ENCODE measurements at places on chromosomes 12 and 14. TPM values are rescaled to one million over a fixed set of nuclear protein-coding genes. Genes with fewer than 3 reads are reported as not detected.

KRT2 gene
- not detected for total RNA-seq

DNA sequence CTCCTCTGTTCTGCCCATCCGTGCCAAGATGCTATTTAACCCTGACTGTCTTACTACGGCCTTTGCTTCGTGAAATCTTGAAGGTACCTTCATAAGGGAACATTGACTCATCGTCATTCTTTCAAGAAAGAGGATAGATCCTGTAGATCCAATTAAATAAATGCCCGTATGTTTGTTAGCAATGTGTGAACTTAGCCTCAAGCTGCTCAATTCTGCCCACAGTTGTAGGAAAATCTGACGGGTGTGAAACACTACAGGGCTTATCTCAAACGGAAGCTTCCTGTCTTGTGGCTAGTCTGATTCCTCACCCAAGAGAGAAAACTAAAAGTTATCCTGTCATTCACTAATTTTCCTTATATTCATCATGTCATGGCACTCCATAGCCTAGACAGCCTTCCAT, 168.0 kb upstream of the TBX3 start:
- H3K36me3 ChIP-seq, result no peaks in the 10 kb centered on the region
- no peak for DNase-seq
- H3K4me1 ChIP-seq, result no peaks in the 10 kb centered on the region
- H3K27me3 ChIP-seq, result no peaks in the 10 kb centered on the region

- H3K36me3 ChIP-seq, result no peaks in the 10 kb centered on the region
- H3K4me3 ChIP-seq, result no peak overlapping the region
- H3K27ac ChIP-seq, result no peak overlapping the region
- no peak for DNase-seq
- H3K27me3 ChIP-seq, result peaks cover 8% of the 10 kb centered on the region
Observed at GRCh38 chr14:92417759-92418158, 94.8 kb downstream of the SLC24A4 start.

UTP20 gene
- 12.3 TPM for total RNA-seq

- H3K4me1 ChIP-seq, result peaks cover 38% of the 10 kb centered on the region
- H3K27me3 ChIP-seq, result peaks cover 4% of the 10 kb centered on the region
- no peaks in the 10 kb centered on the region for H3K36me3 ChIP-seq
- no peak overlapping the region for H3K27ac ChIP-seq
- no peak overlapping the region for H3K4me3 ChIP-seq
Observed at GRCh38 chr12:27236498-27236897, 7.6 kb upstream of the STK38L start.

GRCh38 chr12:6828781-6829535, 751 bp downstream of the P3H3 start:
- DNase-seq, result peak; percentile 56
- H3K36me3 ChIP-seq, result no peaks in the 10 kb centered on the region
- H3K4me1 ChIP-seq, result peaks cover 28% of the 10 kb centered on the region
- H3K27me3 ChIP-seq, result peaks cover 58% of the 10 kb centered on the region

GPR84 gene
- total RNA-seq, result 16.0 TPM

CLEC2A gene
- not detected for total RNA-seq

PAPLN gene
- total RNA-seq, result 0.58 TPM

GRCh38 chr12:62248873-62249272, 11.3 kb upstream of the USP15 start:
- H3K4me1 ChIP-seq, result peaks cover 29% of the 10 kb centered on the region
- DNase-seq, result no peak
- no peak overlapping the region for H3K27ac ChIP-seq
- peaks cover 2% of the 10 kb centered on the region for H3K36me3 ChIP-seq

DENR gene
- 72.2 TPM for total RNA-seq

DNA sequence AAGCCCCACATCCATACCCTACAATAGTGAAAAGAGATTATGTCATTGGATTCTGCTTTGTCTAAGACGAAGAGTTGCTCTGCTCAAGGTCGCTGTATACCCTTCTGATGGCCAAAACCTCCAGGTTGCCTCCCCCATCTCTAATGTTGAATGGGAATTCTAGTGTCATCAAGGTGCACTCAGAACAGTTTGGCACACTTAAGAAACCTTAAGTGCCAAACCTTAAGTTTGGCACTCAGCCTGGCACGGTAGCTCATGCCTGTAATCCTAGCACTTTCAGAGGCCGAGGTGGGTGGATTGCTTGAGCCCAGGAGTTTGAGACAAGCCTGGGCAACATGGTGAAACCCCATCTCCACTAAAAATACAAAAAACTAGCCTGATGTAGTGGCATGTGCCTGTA, 1245.6 kb upstream of the SEL1L start:
- no peaks in the 10 kb centered on the region for H3K36me3 ChIP-seq
- no peak overlapping the region for H3K27ac ChIP-seq
- no peaks in the 10 kb centered on the region for H3K4me1 ChIP-seq
- H3K4me3 ChIP-seq, result no peak overlapping the region

- H3K27ac ChIP-seq, result no peak overlapping the region
- H3K36me3 ChIP-seq, result peaks cover 18% of the 10 kb centered on the region
- no peaks in the 10 kb centered on the region for H3K27me3 ChIP-seq
Observed at GRCh38 chr14:91277546-91278382, 33.3 kb upstream of the GPR68 start.

DNA sequence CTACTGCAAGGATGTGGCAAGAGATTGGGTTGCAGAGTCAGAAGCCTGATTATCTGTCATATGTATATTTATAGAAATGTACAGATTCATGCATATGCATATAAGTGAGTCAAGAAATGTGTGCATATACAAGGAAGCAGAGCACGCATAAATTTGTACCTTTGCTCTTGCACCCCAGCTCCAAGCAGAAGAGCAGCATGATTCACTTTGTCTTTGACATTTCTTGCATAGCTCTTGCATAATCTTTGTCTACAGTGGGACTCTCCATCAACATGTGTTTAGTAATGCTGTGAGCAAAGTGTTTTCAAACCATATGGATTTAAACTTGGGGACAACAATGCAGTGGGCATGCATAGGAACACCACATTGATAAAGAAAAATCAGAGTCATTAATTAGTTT, 330.7 kb upstream of the DCN start:
- H3K4me1 ChIP-seq, result no peaks in the 10 kb centered on the region
- H3K4me3 ChIP-seq, result no peak overlapping the region
- no peaks in the 10 kb centered on the region for H3K36me3 ChIP-seq
- peaks cover 8% of the 10 kb centered on the region for H3K27me3 ChIP-seq
- DNase-seq, result no peak

DNA sequence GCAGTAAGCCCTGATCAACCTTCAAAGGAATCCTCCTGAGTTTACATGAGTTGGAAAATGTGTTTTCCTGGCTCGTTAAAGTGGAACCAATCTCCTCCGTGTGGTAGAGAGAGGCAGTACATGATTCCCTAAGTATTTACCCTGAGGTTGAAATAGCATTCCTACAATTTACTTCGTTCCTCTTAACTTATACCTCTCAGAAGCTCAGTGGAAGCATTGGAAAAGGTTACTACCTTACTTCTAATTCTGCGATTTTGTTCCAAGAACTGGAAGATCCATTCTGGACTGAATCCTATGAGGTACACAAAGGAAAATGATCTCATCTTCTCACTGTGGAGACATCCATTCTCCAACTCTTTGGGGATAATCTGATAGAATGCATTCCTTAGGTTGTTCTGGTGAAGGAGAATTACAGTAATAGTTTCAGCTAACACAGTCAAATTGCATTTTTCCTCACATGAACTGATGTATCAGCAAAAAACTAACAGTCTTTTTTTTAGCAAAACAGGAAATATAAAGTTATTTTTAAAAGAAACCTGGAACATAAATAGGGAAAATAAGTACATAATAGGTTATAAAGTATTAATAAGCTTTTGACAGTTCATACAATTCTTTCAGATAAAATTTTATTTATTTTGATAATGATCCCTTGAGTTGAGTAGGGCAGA, 475.6 kb downstream of the PDZRN4 start:
- H3K4me1 ChIP-seq, result no peaks in the 10 kb centered on the region
- H3K27ac ChIP-seq, result no peak overlapping the region
- no peaks in the 10 kb centered on the region for H3K27me3 ChIP-seq
- no peaks in the 10 kb centered on the region for H3K36me3 ChIP-seq
- no peak for DNase-seq
- no peak overlapping the region for H3K4me3 ChIP-seq

KRT3 gene
- not detected for total RNA-seq

DNA sequence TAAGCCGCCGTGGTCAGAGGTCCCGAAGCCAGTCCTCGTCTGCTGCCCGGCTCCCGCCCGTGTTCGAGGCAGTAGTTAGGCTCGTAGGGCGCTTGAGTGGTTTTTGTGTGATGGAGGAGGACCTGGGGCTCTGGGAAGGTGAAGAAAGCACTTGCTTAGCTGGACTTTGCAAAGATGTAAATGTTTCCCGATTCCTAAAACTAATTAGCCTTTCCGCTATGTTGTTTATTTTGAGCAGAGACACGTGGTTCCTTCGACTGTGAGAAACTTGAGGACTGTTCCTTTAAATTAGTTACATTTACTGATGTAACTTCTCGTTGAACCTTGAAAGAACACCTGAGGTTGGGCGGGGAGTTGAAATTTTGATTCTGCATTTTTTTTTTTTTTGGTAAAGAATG, 33.9 kb downstream of the MIA2 start:
- peak overlapping the region; percentile 99 for H3K27ac ChIP-seq
- DNase-seq, result peak; percentile 35

- H3K27ac ChIP-seq, result no peak overlapping the region
- peaks cover 8% of the 10 kb centered on the region for H3K4me1 ChIP-seq
- no peak overlapping the region for H3K4me3 ChIP-seq
- DNase-seq, result no peak
- no peaks in the 10 kb centered on the region for H3K36me3 ChIP-seq
Observed at GRCh38 chr12:63849106-63849620, 4.7 kb downstream of the SRGAP1 start.

DNA sequence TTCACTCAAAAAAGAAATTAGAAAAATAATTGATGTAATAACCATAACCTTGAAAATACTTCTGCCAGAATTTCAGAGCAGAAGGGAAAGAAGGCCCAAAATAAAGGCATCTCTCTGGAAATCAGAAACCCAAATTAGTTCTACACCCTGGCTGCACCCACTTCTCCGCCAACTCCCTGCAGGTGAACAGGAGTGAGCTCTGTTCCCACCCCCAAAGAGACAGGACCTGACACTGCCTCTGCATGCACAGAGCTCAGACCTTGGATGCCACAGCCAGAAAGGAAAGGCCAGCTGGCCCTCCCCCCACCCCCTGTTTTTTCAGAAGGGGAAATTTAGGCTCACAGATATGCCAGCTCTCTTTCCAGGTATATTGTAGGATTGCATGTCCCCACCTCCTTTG, 228.2 kb downstream of the BCL11B start:
- H3K4me1 ChIP-seq, result peaks cover 7% of the 10 kb centered on the region
- H3K36me3 ChIP-seq, result peaks cover 2% of the 10 kb centered on the region
- no peak overlapping the region for H3K27ac ChIP-seq
- H3K4me3 ChIP-seq, result no peak overlapping the region
- H3K27me3 ChIP-seq, result no peaks in the 10 kb centered on the region

DNA sequence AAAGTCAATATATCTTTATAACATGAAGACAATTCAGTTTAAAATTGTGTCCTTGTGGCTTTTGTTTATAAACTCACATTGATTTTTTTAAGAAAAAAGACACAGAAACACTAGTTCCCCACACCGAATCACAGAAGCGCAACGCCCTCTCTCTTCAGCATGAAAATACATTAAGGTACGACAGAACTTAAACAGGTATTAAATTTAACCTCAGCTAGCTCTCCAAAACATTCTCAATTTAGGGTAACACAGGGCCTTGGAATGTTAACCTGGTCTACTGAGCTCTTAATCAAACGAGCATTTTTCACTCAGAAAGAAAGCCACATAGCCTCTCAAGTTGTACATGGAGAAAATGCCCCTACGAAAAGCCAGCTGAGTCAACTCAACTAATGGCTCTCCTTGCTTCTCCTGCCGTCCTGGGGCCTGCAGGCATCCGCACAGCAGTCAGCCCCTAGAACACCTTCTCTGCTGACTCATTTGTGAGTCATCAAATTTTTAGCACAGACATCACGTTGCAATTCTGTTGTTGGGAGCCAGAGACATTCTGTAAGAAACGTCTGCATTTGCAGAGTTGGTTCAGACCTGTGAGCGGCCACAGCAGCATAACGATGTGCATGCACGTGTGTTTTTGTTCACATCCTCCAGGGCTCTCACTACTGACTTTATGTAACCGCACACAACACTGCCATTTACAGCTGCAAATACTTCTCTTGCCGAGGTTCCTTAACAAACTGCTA, 141.6 kb downstream of the ITPR2 start:
- H3K36me3 ChIP-seq, result peaks cover 30% of the 10 kb centered on the region
- H3K4me3 ChIP-seq, result no peak overlapping the region
- H3K27ac ChIP-seq, result no peak overlapping the region
- H3K4me1 ChIP-seq, result no peaks in the 10 kb centered on the region
- H3K27me3 ChIP-seq, result no peaks in the 10 kb centered on the region

RIPK3 gene
- 11.0 TPM for total RNA-seq

GRCh38 chr14:29461506-29461905, 466.1 kb downstream of the PRKD1 start:
- no peak for DNase-seq
- no peak overlapping the region for H3K27ac ChIP-seq
- H3K4me1 ChIP-seq, result no peaks in the 10 kb centered on the region

FSCB gene
- not detected for total RNA-seq
